Activated CD4-positive, alpha-beta T cell treated with anti-CD3 and anti-CD28 coated beads for 1 hour (primary cell): ENCODE measurements at places on chromosomes 2 and 18.

- no peak for DNase-seq
These were observed 32.7 kb upstream of the CYP26B1 start for GRCh38 chr2:72180351-72180750.

GRCh38 chr2:233395687-233396086, 41.4 kb downstream of the DGKD start:
- no peak for DNase-seq

DNA sequence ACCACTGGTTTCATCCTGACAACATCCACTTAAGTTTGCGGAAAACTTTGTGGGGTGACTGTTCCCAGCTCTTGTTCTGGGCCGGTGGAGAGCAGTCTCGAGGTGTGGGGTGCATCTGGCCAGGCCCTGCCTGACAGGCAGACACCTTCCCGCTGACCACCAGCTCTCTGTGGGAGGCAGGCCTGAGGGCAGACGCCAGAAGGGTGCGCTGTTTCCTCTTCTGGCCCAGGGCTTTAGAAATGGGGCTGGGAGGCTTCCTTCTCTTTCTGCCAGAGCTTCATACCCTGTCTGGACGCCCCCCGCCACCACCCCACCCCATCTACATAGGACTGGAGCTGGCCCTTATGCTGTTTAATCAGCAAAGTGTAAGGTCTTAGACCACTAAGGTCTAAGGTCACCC, 263.8 kb downstream of the LOXHD1 start:
- no peak for DNase-seq

- no peak for DNase-seq
These were observed 272.5 kb upstream of the KCNJ3 start for GRCh38 chr2:154425994-154426393.

DNA sequence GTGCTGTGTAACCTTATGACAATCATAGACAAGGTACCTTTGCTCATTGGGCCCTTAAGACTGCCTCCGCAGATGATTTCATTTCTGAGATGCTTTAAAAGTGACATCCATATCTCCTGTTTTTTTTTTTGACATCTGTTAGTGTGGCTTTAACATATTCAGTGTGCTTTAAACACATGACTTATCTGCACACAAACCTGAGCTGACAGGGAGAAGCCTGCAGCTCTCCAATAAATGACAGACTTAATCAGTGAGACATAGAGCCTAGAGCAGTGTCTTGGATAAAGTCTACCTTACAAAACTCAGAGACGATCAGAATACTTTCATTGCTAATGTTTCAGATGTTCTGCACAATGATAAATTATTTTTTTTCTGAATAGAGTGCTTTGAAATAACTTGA, 130.7 kb downstream of the UBE2E3 start:
- no peak for DNase-seq

DNA sequence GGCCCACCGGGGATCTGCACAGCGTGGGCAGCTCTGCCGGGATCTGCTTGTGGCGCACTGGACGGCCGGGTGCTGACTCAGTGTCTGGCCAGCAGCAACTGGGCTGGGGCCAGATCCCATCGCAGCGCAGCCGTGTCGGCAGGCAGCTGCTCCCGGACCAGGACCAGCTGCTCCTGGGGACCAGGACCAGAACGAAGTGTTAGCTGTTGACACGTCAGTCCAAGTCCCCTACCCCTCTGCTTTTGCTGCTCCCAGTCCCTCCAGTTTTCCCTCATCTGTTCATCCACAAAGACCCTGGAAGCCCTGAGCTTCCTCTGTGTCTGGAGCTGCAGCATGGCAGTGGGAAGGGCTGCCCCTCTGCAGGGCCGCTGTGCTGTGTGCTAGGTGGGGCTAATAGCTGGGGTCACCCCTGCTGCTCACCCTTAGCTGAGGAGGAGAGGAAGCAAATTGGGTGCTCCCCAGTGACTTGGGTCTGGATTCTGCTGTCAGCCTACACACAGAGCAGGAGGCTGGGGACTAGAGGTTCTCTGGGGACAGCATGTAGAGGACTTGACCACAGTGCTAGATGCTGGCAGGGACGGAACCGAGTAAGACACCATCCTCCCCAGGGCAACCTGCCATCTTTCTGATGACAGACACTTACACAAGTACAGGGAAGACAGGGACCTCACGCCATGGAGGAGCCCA, 16.9 kb upstream of the KIF1A start:
- DNase-seq = no peak

- no peak for DNase-seq
These were observed 133.1 kb upstream of the CTAGE1 start for GRCh38 chr18:22550861-22551260.

DNA sequence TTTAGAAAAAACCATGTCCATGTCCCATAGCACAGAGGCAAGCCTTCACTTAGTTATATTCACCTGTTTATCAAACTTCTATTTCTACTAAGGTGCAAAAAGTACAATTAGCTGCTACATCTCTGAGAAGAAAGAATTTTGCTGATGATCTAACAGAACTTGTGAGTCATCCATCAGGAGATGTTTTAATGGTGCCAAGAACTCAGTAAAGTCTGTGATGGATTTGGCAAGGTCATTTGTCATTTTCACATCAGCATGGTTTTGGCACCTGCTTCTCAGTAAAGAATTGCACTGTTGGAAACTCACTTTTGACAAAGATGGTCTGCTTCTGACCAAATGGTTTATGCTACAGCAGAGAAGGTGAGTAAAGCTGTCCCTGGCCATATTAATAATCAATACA, 195.7 kb upstream of the TMEFF2 start:
- no peak for DNase-seq

- no peak for DNase-seq
These were observed 14.1 kb upstream of the LCT start for GRCh38 chr2:135850892-135851668.

DNA sequence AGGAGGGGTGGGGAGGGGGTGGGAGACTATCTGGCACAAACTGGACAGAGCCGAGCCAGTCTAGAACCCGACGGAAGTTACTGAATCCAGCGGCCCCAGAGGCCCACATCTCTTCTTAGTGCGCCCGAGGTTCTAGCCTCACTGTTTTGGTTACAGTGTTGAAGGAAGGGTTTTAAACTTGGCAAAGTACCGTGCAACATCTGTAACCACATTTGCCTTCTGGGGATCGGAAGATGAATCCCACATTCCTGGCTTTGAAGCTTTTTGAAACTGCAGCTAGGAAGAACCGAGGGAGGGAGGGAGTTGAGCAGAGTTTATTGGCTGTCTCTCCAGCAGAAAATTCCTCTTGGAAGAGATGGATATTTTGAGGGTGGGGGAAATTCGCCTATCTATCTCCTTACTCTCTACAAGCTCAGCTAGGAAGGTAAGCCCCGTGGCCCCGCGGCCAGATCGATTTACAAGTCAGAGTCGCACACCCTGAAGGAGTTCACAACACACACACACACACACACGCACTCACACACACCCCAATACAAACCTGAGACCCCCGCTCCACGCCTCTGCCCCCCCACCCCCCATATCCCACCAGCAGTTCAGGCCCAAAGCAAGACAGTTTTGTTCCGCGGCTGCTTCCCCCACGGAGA, 1.0 kb downstream of the ACVR1 start:
- no peak for DNase-seq

- DNase-seq = no peak
These were observed 49.4 kb downstream of the PLEKHM3 start for GRCh38 chr2:207975921-207976320.

DNA sequence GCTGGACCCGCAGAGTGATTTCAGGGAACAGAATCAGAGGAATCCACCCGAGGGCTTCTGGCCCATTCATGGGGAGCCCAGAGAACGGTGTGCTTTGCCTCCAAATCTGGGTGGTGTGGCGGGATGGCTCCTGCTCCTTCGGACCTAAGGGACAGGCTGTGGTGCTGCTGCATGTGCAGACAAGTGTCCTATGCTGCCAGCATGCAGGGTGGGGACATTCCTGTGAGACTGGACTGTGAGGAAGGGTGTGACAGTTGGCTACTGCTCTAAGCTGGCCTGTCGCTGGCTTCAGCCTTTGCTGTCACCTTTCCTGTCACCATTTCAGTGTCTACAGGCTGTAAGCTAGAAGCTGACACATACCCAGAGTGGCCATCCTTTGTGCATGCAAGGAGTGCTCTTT, 2.9 kb upstream of the SLC4A3 start:
- no peak for DNase-seq

DNA sequence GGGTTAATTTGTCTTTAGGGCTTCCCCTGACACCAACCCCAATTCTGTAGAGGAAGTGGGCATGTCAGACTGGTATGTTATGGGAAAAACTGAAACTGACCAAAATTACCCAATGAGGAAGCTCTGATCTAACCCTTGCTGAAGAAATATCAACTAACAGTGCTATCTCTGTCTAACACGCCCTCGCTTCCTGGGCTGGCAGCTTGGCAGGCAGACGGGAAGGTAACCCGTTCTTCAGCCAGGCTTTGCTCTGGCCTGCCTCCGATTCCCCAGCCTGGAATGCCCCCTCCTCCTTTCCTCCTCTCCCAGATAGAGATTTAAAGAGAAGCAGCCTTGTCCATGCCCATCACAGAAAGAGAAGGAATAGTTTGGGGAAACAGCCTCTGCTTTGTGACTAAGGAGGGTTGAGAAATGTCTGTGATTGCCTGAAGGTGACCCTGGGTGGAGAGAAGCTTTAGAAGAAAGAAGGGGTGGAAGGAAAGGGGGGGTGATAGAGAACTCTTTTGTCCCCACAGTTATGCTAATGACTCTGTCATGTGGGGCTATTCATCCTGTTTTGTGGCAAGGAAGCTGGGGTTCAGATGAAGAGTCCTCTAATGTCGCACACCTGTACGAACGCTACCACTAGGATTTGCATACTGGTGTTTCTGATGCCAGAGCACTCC, 15.4 kb downstream of the HK2 start:
- peak; percentile 30 for DNase-seq

DNA sequence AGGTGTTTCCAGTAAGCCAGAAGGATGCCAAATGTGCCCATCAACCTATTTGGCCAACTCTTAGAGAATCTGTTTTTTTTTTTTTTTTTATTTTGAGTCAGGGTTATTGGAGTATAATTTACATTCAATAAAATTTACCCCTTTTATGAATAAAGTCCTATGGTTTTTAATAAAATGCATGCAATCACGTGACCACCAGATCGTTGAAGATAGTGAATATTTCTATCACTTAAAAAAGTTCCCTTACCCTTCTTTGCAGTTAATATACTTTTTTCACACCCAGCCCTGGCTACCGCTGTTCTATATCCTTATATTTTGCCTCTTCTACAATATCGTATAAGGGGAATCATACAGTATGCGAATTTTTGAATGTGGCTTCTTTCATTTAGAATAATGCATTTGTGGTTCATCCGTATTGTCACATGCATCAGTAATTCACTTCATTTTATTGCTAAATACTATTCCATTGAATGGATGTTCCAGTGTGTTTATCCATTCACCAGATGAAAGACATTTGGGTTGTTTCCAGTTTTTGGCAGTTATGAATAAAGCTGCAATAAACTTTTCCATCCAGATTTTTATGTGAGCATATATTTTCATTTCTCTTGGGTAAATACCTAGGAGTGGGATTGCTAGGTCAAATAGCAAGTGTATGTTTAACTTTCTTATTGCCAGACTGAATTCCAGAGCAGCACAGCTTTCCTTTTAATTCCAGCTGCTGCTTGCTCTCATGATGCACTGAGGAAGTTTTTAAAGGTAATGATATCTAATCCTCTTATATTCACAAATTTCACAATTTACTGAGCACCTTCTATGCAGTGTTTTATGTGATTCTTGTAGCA, 156.3 kb upstream of the NT5C1B start:
- no peak for DNase-seq

- DNase-seq = no peak
These were observed 102.2 kb downstream of the ALPK2 start for GRCh38 chr18:58526425-58527284.

- DNase-seq = no peak
These were observed 50.3 kb upstream of the TLK1 start for GRCh38 chr2:171210864-171211431.

DNA sequence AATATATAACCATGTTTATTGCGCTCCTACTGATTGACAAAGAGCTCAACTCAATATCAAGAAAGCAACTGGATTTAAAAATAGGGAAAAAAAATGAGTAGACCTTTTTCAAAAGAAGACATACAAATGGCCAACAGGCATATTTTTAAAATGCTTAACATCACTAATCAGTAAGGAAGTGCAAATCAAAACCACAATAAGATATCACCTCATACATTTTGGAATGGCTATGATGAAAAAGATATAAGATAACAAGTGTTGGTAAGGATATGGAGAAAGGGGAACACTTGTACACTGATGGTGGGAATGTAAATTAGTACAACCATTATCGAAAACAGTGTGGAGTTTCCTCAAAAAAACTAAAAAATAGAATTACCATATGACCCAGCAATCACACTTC, 5.6 kb upstream of the GALNT5 start:
- DNase-seq = no peak

- no peak for DNase-seq
These were observed 639 bp downstream of the MAIP1 start for GRCh38 chr2:199956062-199956380.

DNA sequence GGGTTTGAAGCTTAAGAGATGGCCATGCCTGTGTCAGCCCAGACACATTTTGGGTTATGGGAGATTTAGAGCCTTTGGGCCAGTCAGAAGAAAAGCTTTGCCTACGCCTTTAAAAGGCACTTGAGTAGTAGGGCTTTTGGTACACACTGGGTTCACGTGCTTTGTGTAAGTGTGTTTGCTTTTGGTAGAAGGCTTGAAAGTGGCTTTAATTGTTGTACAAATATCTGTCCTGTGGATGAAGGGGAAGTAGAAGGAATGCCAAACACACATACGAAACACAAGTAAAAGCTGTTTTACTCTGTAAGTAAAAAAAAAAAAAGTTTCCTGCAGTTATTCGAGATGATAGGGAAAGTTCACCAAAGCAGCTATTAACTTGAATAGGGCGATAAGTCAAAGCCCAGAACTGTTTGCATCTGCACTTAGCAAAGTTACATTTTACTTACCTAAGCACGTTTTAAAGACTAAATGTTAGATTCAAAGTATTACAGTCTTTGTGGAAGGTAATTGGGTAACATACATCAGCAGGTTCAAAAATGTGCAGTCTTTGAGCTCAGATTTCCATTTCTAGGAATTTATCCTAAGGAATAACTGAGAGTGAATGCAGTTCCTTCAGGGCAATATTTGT, 75.4 kb downstream of the STK25 start:
- no peak for DNase-seq

- DNase-seq = no peak
These were observed 181.4 kb downstream of the TMEM182 start for GRCh38 chr2:102943251-102943650.

DNA sequence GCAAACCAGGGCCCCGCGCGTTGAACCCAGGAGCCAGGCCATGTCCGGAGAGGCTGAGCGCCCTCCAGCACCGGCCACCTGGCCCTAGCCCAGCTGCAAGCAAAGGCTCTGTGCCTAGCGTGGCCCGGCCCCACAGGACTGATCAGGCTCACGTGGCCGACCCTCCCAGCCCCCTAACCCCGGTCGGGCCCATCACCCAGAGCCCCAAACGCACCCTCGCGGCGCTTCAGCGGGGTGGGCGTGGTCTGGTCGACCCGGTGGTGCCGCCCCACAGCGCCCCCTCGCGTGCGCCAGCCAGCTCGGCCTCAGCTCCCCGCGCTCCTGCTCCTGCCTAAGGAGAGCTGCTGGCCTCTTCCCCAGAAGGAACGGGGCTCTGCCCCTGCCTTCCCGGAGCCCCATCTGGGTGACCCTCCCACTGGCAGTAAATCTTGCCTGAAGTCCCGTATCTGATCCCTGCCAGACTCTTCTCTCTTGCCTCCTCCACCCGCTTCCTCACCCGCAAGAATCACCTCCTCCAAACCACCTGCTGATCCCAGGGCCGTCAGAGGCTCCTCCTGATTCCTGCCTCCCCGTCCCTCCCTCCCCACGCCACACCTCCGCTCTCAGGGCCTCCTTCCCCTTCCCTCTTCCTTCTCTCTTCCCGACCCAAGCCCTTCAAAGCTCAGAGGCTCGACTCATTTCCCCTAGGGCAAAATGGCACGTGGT, 12.3 kb upstream of the TEX51 start:
- no peak for DNase-seq
